ENCODE measurements at places on chromosomes 4 and X. TPM values are rescaled to one million over a fixed set of nuclear protein-coding genes. Genes with fewer than 3 reads are reported as not detected.

DNA sequence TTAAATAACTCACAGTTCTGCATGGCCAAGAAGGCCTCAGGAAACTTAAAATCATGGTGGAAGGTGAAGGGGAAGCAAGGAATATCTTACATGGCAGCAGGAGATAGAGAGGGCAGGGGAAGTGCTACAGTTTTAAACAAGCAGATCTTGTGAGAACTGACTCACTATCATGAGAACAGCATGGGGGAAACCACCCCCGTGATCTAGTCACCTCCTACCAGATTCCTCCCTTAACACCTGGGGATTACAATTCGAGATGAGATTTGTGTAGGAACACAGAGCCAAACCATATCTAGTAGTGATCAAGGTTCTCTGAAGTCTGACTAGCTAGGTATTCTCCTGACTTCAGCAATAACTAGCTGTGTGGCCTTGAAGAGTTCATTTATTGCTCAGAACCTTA is 56.0 kb downstream of the BANK1 start:
- no peak for DNase-seq

GRCh38 chrX:97389761-97390192 is 506.1 kb downstream of the RPA4 start:
- DNase-seq: no peak

- no peak for DNase-seq
Observed at GRCh38 chr4:87228262-87228860, 7.9 kb upstream of the KLHL8 start.

DNA sequence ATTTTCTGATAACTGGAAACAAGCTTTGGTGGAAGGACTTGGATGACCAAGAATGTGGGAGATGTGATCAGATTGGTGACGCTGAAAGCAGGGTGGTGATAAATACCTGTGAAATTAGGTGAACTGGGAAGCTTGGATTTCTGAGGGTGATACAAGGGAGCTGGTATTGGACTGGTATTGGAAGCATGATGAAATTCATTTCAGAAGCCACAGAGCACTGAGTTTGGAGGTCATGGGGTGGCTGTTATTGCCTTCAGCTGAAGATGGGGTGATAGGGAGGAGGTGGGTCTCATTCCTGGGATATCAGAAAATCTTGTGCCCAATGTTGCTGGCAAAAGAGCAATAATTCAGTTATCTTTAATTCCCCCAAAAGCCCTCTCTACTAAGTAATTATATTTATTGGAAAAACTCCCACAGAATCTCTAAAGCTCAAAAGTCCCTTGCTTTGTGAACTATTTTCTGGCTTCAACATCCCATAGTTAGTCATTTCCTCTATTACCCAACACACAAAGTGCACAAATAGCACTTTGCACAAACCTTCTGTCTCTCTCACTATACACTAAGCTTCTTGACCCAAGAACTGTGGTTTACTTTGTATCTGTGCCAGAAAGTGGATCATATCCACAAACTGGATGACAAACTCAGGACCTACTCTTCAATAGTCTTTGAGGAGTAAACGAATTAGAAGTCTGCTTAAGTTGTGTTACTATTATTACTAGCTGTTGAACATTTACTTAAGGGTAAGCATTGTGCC is 23.1 kb upstream of the CAMK2D start:
- no peak for DNase-seq

Gene MSANTD1
- total RNA-seq: 0.69 TPM

Gene TMEM185A
- total RNA-seq: 10.2 TPM
